ENCODE measurements at places on chromosomes 3 and 15.

DNA sequence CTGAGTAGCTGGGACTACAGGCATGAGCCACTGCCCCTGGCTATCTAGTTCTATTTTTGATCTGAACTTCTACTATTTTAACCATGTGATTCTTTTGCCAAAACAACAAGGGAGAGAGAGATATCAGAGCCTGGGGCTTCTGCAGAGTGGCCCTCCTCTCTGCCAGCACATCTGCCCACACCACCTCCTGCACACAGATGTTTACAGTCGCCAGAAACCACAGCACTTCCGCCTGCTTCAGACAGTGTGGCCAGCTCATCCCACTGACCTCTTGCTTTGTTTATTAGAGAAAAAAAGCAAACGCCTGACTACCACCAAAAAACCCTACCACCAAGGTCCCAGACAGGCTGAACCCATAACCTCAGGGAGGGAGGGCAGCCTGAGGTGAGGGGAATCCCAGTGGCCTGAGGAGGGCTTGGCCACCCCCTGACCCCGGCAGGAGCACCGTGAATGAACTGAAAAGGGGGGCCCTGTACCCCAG is 85.9 kb upstream of the ABHD2 start:
- no peak for DNase-seq

GRCh38 chr3:7518456-7518855 is 657.5 kb downstream of the GRM7 start:
- no peak for DNase-seq

DNA sequence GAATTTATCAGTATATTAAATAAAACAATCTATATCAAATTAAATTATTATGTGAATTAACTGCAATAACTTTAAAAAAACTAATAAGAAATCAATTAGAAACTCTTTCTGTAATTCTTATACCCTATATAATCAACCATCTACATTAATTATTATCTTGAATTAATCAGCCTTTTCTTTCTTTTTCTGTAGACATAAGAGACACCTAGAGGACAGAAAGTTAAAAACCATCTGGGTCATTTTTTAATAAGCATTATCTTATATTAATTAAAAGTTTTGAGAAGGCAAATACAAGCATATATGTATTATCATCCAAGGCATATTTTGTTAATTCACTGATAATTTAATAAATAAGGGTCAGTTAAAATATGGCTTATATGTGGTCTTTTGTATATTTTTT is 24.2 kb upstream of the SLC25A26 start:
- DNase-seq, result no peak

- no peak for DNase-seq
Observed at GRCh38 chr15:52567871-52568600, 794 bp downstream of the ARPP19 start.

DNA sequence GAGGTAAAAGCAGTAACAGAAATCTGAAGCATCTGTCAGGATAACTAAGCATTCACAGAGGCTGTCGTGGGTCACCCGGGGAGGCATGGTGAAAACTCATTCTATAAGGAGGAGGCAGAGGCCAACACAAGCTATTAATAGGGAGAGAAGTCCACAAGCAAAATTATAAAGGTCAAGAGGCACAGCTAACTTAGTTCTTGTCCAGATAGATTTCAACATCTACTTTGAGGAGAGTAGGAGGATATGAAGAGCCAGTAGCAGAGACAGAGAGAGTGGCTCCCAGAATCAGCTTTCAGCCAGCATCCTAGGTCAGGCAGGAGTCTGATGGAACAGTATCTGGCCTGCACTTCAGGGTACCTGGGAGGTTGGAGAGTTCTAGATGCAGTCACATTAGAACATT is 95.3 kb downstream of the STAC start:
- DNase-seq, result no peak

All from coronary artery (tissue), 2 donors.